Activated T-helper 1 cell treated with Interleukin-2 at 50 U/mL for 16 hours (primary cell): ENCODE measurements at places on chromosomes 6 and 20.

DNA sequence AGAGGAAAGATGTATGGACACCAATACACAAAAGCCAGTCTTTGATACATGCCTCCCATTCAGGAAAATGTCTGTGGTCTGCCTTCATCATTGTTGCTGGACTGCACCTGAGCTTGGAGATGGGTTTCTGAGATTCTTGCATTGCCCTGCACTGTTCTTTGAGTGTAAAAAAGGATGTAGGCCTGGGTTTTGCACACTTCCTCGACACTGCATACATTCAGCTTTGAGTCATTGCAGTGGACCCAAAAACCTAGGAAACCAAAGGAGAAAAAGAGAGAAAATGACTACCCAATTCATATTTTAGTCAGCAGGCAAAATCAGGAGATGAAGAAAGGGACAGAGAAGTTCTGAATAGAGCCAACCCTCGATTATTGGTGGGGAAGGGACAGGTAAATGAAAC is 9.0 kb downstream of the TOMM6 start:
- no peak for DNase-seq

GRCh38 chr20:1375515-1375914 is 17.3 kb downstream of the FKBP1A start:
- no peak for DNase-seq

DNA sequence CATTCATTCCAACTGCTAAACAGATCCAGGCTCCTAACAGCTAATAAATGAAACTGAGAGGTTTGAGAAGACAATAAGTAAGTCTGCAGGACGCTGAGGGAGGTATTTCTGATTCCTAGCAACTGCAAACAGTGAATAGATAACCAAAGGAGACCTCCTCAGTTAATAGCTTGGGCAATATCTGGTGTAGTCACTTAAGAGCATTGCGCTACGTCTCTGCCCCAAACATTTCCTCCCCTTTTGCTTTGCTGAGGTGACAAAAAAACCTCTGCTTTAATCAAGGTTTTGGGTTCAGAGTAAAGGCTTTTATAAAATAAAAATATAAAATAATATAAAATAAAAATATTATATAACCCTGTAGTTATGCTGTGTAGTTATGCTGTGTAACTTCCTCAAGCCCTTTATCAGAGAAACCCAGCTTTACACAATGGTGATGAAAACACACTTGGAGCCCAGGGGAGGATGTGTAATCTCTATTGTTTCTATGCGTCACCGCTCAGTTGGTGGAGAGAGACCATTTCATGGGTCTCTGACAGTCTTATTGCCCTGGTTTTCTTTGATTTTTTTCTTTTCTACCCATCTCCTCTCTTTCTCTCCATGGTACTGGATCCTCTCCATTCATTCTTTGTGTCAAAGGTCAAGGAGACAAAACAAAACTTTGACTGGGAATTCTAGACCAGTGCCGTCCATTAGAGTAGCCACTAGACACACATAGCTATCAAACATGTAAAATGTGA is 18.9 kb upstream of the CALHM5 start:
- no peak for DNase-seq

DNA sequence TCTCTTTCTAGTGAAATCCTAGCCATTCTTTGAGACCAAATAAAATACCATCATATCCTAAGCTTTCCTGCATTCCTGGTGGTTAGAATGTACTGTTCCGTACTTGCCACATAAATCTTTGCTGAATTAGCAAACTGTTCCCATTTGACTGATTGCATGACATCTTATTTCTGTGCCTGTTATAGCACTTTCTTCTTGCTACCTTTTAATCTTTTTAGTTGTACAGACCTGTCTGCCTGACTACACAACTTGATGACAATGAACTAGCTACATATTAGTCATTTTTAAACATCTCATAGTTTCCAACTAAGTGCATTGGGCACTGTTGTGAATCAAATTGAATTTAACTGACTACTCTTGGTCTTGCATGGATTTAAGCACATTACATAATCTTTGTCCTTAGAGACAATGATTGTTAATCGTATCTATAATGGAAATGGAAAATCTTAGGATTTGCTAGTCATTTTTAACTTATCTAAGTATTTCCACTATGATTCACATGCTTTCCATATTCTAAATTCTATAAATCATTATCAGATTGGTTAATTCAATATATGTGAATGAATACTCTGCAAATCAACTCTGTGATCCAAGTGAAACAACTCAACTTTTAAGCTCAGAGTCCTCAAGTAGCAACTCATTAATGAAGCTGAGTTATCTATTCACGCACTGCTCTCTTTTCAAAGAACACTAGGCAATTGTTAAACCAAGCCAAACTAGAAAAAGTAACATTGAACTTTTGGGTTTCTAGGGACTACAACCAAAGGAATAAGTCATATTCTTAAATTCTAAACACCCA is 109.0 kb downstream of the TNFRSF21 start:
- DNase-seq: no peak

- no peak for DNase-seq
Observed at GRCh38 chr20:13611611-13612125, 27.1 kb downstream of the TASP1 start.

DNA sequence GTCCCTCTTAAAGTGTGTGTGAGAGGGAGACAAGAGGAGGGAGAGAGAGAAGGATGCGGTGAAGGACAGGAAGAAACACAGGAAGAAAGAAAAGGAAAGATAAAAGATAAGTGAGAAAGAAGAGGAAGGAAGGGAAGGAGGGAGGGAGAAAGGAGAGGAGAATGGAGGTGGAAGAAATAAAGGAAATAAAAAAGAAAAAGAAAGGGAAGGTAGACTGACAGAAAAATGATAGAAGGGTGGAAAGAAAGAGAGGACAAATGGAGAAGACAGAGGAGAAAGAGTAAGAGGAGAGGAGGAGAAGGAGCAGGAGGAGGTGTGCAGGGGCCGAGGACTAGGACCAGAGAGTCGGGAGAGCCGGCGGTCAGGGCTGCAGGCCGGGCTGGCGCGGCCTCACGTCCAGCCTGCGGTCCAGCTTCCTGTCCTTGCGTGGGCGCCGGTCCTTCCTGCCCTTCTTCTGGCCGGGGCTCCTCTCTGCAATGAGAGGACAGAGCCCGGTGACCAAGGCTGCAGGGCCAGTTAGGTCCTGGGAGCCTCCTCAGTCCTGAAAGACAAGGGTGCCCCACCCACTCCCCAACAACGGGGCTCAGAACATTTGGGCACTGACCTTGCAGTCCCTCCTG is 42.0 kb downstream of the RSPO4 start:
- no peak for DNase-seq

DNA sequence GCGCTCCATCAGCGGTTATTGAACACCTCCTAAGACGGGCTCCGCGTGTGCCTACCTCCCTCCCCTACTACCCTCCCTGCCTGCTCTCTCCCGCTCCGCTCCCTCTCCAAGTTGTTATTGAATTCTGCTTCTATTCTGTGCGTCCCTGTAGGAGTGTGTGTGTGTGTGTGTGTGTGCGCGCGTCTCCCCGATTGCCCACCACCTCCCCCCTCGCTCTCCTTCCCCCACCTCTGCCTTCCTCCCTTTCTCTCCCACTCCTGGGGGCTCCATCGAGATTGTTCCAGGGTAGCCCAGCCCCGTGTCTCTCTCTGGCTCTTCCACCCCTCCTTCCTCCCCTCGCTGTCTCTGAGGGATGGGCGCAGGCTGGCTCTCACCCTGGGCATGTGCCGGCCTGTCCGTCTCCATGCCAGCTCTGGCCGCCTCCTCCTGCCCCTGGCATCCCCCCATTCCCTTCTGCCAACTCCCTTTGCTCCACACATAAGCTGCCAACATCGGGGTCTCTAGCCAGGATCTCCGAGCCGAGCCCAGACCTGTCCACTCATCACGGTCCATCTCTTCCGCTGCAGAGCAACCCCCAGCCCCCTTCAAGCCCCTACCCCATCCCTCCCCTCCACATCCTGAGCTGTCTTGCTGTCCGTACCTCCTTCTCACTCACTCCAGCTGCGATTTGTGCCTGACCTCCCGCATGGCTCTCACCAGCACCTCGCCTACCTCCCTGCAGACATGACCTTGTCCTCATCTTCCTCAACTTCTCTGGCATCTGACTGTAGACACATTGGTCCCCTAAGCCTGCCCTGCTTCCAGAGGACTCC is 68.5 kb downstream of the SRC start:
- no peak for DNase-seq

- DNase-seq: no peak
Observed at GRCh38 chr20:63241272-63241671, 5.6 kb downstream of the BIRC7 start.

- no peak for DNase-seq
Observed at GRCh38 chr6:13338038-13338437, 9.7 kb upstream of the TBC1D7 start.

- DNase-seq: no peak
Observed at GRCh38 chr20:40678286-40678875, 10.7 kb downstream of the MAFB start.

DNA sequence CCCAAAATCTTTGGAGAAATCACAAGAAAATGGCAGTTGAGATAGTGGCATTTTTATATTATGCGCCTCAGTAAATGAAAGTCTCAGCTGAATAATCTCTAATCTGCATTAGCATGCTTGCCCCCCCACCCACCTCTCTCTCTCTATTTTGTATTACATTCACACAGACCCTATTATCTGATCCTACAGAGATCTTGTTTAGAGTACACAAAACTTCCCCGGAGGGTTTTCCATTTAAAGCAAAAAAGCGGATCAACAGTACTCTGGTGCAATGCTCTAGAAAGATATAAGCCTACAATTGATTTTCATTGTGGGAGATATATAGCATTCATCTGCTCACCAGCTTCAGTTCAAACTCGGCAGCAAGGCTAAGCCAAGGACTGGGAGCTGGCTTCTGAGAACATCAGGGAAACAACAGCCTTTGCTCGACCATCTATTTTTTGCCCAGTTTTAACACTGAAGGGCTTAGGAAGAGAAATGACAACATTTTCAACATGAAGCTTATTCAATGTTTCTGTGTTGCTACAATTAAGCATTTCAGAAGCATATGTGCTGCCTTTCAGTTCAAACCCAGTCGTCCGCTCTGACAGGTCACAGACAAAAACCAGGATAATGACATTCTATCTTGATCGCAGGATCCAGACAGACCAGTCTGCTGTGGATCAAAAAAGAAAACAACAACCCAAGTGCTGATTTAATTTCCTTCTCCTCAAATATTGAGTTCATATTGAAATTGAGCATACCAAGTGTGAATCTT is 137.6 kb upstream of the ATXN1 start:
- no peak for DNase-seq

GRCh38 chr6:114471450-114471849 is 128.6 kb upstream of the HS3ST5 start:
- no peak for DNase-seq

- DNase-seq: no peak
Observed at GRCh38 chr6:27568226-27568897, 95.5 kb upstream of the ZNF184 start.

GRCh38 chr6:169975286-169975685 is 223.9 kb downstream of the ERMARD start:
- no peak for DNase-seq

GRCh38 chr20:35339007-35339406 is 46.8 kb upstream of the FAM83C start:
- DNase-seq: no peak

DNA sequence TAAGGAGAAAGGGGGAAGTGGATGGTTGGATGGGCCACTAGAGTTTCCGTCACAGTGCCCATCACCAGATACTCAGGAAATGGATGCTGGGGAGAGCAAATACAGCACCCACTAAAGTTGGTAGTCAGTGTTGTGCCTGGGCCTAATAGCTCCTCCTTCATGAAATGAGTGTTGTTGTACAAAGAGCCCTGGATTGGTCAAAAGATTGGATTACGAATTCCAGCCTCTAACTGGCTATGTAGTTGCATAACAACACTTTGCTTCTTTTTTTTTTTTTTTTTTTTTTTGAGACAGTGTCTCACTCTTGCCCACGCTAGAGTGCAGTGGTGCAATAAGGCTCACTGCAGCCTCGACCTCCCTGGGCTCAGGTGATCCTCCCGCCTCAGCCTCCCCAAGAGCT is 27.4 kb downstream of the KCNG1 start:
- DNase-seq: no peak

DNA sequence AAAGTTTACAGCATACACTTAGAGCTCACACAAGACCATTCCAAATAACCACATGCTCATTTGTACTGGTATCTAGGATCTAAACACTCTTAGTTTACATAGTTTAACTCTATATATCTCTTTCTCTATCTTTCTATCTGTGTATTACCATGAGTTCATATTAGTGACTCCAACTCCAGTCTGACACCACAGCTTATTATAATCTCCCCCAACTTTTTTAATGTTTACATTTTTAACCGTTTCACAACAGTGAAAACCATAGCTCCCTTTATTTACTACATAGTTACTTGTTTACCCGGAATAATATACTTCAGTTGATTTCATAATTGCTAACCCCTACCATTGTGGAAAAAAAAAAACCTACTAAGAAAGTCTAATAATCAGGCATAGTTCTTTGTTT is 362.4 kb upstream of the RGS17 start:
- no peak for DNase-seq

- DNase-seq: no peak
Observed at GRCh38 chr20:3190681-3191111, 13.8 kb downstream of the DDRGK1 start.

GRCh38 chr6:157724960-157725741 is 97.9 kb upstream of the SNX9 start:
- no peak for DNase-seq

DNA sequence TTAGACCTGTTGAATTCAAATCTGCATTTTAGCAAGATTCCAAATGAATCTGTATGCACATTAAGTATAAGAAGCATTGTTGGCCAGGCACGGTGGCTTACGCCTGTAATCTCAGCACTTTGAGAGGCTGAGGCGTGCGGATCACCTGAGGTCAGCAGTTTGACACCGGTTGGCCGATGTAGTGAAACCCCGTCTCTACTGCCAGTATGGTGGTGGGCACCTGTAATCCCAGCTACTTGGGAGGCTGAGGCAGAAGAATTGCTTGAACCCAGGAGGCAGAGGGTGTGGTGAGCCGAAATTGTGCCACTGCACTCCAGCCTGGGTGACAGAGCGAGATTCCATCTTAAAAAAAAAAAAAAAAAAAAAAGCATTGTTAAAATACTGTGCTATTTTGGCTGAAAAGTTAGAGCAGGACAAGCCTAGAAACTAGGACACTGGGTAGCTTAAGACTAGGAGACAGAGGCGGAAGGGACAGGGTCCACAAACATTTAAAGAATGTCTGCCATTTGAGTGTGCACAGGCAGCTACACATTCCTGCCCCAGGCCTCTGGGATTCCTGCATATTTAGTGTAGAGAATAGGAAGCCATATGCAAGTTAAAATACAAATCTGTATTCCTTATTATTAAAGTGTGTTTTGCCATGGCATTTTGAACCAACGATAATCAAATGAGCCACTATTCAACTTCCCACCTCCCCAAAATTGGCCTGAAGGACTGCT is 45.1 kb upstream of the EEF1A1 start:
- DNase-seq: no peak

- DNase-seq: no peak
Observed at GRCh38 chr6:109411034-109411433, 28.8 kb upstream of the CD164 start.
